ENCODE measurements at places on chromosomes 4 and X.

DNA sequence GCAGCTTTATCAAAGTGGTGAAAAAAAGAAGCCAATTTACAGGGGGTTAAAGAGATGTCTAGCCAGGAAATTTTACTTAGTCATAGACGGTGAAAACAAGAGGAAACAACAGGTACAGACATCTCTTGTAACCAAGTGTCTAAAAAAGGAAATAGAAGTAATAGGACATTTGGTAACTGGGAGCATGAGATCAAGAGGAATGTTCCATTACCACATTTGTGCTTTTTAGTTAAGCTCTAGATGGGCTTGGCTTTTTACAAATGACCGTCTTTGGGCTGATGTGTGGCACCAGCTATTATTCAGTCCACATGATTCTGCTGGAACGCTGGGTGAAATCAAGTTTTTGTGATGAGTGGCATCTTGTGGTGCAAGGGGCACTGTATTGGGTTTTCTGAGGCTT is 179.5 kb downstream of the SMIM20 start:
- DNase-seq: no peak

GRCh38 chr4:7530082-7530481 is 95.4 kb upstream of the PSAPL1 start:
- DNase-seq: no peak

DNA sequence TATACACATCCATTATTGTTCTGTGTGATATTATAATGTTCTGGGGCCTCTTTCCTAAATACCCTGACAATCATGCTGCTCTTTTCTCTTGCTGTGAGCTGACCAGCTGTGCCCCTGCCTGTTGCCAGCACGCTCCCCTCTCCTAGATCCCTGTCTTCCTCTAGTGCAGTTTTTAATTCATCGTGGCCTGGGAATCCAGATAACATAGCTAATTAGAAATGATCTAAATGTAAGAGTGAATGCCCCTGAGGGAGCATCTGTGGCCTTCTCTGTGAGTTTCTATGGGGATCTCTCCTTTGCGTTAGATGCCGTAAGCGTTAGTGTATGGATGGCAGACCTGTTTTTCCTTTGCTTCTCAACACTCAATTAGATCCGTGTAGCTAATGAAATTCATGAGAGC is 434.3 kb downstream of the SPRY1 start:
- no peak for DNase-seq

DNA sequence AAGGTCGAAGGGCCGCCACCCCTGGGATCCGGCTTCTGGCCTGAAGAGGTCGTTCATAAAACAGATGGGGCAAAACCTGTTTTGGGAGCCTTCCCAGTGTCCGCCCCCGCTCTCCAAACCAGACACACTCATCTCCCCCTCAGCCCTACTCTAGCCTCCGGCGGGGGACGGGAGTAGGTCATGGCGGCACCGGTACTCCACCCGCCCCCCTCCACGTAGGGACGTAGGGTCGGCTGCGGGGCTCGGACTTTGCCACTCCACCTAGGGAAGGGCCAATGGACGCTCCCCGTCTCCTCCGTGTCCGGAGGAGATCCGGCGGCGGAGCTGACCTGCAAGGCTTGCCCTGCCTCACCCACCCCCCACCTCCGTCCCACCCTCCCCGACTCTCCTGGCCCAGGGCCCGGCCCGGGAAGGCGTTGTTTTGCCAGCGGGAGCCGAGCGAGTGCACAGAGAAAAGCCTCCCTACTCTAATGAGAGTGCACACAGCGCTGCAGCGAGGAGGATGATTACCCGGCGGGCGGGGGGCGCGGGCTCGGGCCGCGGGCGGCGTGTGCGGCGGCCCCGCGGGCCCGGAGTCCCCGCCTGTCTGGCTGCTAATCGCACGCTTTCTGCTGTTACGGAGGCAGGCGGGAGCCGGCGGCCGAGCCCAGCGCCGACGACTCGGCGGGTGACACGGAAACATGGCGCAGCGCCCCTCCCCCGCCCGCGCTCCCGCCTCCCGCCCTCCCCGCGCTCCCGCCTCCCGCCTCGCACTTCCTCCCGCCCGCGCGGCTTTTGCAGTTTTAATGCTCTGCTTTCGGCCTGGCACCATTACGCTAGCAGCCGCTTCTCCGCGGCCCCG is 8.3 kb upstream of the BCOR start:
- peak; percentile 74 for DNase-seq

GRCh38 chr4:81120055-81120454 is 89.5 kb downstream of the BMP3 start:
- DNase-seq: no peak

DNA sequence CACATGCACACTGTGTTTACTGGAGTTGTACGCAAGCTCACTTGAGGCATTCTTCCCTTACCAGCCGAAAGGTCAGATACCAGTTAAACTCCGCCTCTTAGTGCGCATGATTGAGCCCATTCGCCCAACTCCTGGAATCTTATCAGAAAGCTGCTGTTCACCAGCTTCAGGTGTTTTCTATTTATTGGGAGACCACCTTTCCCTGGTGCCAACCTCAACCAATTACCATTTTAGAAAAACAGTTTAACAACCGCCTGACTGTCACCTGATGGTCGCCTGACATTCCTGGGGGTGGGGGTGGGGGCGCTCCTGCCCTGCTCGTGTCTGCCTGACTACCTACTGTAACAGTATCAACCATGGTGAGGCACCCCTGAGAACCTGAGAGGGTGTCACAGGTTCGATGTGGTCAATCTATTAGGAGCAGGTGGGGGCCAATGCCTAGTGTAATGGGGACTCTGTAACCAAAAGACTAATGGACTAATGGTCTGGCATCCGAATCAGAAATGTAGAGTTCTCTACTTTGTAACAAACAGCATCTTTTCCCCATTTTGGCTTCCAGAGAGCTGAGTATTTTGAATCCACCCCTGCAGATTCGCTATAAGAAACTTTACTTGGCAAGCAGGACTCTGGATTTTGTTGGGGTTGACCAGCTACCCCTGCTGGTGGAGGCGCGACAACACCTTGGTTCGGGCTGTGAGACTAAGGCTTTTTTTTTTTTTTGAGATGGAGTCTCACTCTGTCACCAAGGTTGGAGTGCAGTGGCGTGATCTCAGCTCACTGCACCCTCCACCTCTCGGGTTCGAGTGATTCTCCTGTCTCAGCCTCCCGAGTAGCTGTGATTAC is 58.2 kb upstream of the ZNF157 start:
- DNase-seq: peak; percentile 49

- DNase-seq: no peak
Observed at GRCh38 chrX:133746593-133746992, 238.8 kb downstream of the GPC3 start.

GRCh38 chr4:145934434-145935047 is 4.1 kb downstream of the ZNF827 start:
- no peak for DNase-seq

GRCh38 chrX:66410806-66411205 is 228.1 kb downstream of the EDA2R start:
- DNase-seq: no peak

GRCh38 chr4:13988353-13989305 is 361.1 kb upstream of the BOD1L1 start:
- no peak for DNase-seq

GRCh38 chr4:37885496-37885895 is 5.4 kb upstream of the TBC1D1 start:
- no peak for DNase-seq
